ENCODE measurements at places on chromosomes 11 and 22.

GRCh38 chr11:102453302-102453695, 734 bp upstream of the TMEM123 start:
- no peak for DNase-seq

DNA sequence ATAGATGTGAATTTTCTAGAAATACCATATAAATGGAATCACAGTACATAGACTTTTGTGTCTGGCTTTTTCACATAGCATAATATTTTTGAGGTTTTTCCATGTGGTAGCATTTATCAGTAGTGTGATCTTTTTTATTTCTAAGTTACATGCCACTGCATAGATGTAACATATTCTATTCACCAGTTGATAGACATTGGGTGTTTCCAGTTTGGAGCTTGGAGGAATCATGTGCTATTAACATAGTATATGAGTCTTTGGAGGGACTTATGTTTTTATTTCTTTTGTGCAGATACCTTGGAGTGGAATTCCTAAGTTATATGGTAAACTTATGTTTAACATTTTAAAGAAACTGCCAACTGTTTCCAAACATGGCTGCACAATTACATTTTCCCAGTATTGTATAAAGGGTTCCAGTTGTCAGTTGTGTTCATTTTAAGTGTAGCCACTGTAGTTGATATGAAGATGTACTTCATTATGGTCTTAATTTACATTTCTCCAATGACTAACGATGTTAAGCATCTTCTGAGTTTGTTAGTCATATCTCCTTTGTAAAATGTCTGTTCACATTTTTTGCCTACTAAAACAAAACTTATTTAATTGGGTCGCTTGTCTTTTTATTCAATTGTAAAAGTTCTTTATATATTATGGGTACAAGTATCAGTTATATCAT, 145.7 kb upstream of the TRPC6 start:
- DNase-seq, result no peak

DNA sequence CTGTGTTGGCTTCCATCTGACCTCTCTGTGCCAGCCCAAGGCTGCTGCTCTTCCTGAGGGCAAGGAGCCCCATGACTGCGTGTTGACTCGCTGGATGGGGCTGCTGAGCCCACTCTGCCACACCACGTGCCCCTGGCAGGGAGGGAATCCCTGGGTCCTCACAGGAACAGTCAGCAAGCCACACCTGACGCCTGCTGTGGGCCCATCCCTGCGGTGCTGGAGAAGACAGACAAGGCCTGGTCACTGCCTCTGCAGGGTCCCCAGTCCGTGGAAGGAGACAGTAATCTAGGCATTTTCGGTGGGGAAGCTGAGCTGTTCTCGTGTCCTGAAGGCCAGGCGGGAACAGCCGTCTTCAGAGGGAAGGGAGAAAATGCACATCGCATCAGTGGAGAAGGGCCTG, 10.6 kb upstream of the PPP6R3 start:
- no peak for DNase-seq

GRCh38 chr22:32097881-32098499, 54.9 kb downstream of the SLC5A1 start:
- DNase-seq, result no peak

DNA sequence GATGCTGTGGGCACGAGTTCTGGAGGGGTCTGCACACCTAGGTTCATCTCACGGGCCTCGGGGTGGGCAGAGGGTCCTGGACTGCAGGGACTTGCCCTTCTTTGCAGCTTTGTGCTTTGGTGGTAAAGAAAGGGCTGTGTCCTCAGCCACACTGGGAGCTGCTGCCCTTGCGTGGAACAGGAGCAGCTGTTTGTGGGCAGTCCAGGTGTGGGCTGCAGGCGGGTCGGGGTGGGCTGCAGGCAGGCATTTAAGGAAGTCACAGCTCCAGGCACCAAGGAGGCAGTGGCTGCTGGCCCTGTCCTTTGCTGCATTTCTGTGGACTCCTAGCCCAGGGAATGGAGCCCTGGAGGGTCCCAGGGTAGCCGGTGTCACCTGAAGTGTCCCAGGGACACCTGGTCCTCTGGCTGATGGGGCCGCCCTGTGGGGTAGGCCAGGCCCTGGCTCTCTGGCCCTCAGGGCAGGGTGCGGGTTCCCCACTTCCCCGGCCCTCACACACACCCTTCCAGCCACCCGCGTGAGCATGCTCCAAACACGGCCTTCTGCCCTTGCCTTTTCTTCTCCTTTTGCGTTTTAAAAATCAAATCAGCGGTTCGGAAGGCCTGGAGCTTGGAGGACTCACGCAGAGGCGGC, 1240.3 kb downstream of the BRD1 start:
- DNase-seq, result no peak

GRCh38 chr22:36065462-36065774, 36.8 kb upstream of the RBFOX2 start:
- DNase-seq, result no peak

- no peak for DNase-seq
Measured at GRCh38 chr11:112355726-112356125, 95.1 kb upstream of the PLET1 start.

DNA sequence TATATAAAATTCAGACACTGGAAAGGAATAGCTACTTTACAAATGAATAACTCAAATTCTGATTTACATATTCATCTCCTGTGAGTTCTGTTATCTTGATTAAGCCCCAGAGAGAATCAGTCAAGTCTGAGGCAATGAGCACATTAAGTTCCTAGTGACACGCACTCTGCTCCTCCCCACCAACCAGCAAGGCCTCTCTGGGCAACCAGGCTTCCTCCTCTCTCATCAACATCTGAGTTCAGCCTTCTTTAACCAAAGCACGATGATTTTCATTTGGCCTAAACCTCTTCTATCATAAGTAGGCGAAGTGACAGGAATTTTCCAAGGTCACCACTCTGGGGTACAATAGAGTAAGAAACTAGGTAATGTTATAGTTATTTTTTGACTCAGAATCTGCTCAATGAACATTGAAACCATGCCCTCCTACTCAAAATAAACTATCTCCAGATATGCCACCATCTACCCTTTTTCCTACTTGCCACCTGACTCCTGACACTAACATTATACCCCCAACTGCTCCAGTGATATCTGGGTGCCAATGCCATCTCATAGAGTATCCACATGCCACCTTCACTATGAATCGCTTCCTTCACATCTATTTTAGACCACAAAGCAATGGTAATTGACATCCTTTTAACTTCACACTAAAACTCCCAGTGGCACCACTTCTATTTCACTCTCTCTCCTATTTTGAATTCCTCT, 114.8 kb downstream of the FAM76B start:
- DNase-seq, result no peak

- no peak for DNase-seq
Measured at GRCh38 chr11:66204412-66204811, 64.0 kb upstream of the RAB1B start.

GRCh38 chr11:15969701-15970329, 386.5 kb downstream of the SOX6 start:
- peak; percentile 27 for DNase-seq

DNA sequence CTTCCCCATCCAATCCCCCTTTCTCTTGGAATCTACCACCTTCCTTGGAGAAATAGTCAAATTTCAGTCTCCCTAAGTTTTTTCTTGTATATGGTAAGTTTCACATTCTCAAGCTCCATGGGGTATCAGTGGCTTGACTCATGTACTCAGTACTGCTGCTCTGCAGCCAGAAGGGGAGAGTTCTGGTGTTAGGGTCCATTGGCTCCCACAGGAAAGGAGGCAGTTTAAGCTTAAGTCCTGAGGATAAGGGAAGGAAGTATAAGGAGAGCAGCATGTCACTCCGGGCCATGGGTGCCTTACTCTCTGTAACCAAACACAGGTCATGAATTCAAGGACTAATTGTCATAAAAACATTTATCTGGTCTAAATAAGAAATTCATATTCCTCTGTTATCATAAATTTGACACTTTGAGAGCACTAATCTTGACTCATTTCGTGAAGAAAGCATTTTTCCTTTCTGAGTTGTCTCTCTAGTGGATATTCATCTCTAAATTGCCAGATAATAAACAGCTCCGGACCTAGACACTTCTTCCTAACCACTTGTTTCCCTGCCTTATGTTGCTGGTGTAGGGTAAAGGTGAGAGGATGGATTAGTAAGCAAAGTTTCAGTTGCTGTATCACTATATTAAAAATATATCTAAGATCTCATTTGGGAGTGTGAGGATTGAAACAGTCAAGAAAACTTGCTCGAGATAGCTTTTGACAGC, 20.1 kb upstream of the SORL1 start:
- DNase-seq, result no peak

DNA sequence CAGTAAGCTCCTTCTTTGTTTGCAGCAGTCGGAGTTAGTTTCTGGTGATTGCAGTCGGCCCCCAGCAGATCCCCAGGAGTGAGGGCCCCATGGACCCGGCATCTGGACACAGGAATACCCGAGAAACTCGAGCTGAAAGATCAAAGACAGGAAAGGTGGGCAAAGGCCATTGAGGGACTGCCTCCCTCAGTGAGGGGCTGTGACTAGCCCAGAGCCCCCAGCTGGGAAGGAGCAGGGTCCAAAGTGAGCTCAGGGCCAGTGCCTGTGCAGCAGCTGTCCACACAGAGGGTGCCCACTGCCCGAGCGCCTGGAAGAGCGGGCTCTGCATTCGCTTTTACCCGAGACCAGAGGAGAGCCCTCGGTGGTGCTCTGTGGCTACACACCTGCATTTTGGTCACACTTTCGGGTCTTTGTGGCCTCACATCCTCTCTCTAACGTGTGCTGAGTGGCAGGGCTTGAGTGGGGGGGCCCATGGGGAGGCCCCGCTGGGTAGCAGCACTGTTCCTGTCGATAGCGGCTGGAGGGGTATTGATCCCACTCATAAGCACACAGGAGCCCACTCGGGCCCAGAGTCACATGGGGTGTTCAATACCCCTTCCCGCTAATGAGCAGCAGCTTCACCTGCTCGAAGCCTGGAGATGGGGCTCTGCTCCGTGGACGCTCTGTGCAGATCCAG, 532.9 kb downstream of the TBC1D22A start:
- DNase-seq, result no peak

- no peak for DNase-seq
Measured at GRCh38 chr11:103714246-103714645, 322.2 kb upstream of the DDI1 start.

- no peak for DNase-seq
Measured at GRCh38 chr11:119195680-119196079, 10.4 kb downstream of the NHERF4 start.

GRCh38 chr22:37674951-37675929, at the start of gene LGALS1:
Gene LGALS1, plus strand, starts transcription at chr22:37675636. Its CDS starts 67 bp downstream, at chr22:37675703.
- peak; percentile 93 for DNase-seq

DNA sequence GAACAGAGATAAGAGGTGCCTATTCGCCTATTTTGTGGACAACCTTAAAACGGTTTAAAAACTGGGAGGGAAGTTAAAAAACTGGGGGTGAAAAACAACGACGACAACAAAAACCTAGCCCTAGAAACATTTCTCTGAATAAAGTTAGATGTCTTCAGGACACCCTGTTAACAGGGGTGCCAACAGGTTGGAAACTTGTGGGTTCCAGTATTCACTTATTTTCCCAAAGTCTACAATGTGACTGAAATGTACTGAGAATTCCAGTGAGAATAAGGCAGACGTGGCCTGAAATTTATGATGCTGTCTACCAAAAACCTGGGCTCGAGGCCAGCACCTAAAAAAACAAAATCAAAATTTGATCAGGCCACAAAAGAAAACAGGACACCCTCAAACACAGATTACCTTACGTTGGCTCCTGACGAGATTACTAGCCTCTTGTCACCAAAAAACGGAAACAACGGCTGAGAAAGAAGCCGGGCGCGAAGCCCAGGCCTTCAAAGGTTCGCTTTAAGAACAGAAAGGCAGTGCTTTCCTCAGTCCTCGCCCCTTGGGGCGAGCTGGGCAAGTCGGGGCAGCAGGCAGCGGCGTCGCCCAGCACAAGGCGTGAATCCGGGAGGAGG, 906 bp downstream of the CCDC90B start:
- DNase-seq, result no peak

DNA sequence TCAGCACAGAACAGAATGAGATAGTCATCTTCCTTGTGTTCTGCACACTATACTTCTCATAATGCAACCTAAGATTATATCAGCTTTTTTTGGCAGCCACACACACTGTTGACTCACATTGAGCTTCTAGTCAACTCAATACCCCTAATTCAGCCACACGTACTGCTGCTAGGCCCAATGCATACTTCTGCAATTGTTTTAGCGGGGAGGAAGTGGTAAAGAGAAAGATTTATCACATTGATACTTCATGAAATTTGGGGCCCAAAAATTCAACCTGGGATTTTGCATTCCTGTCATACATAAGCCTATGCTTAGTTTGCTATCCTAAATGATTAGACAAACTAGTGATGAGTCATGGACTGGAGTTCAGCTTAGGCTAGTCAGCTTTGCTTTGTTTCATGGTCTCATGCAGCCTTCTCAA, 8.6 kb upstream of the UPB1 start:
- DNase-seq, result peak; percentile 52

GRCh38 chr11:36743039-36743438, 145.0 kb upstream of the RAG2 start:
- DNase-seq, result no peak

GRCh38 chr22:29080106-29080975, 7.5 kb downstream of the KREMEN1 start:
- DNase-seq, result no peak

DNA sequence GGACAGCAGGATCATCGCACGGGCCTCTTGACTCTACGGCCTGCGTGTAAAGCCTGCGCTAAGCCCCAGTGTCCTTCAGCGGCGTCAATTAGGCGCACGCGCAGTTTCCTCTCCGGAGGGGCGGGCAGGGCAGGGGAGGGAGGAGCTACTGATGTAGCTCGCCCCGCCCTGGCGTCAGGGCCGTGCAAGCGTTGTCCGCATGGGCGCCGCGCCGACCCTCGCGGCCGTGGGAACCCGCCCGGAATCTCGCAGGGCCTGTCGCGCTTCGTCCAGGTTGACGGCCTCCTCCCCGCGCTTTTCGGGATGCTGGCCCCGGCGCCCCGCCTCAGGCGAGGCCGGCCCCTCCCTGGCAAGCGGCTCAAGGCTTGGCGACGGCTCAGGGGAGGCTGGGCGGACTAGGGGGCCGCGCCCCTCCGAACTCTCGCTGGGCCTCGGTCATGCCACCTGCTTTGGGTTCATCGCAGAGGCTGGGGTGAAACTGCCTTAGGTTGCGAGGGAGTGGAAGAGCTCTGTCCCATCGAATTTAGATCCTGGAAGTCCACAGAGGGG, 61.1 kb downstream of the ST3GAL4 start:
- peak; percentile 52 for DNase-seq

GRCh38 chr11:123211149-123211852, 16.3 kb upstream of the CLMP start:
- no peak for DNase-seq

DNA sequence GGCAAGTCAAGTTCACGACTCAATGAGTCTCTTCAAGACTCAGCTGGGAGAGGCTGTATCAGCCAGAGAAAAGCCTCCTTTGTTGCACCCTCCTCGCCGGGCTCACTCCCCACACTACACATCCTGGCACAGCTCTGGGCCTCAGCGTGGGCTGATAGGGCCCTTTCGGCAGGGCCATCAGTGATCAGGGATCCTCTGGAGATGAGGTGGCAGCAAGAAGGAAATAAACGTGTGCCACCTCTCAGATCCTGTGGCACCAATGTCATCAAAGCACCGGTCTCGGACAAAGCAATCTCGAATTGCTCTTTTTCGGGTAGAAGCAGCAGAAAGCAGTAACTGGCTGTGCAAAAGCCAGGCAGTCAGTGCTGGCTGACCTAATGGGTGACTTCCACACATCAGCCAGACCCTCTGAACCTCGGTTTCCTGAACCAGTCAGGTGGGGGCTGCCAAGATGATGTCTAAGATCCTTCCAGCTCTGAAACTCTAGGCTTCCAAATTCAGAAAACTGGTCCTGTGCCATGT, 2.1 kb downstream of the EHD1 start:
- DNase-seq, result no peak

All from HFF-Myc (cell line).